GM13976 (cell line): ENCODE measurements at places on chromosomes 6 and 20.

GRCh38 chr6:90131614-90132423, 164.8 kb downstream of the BACH2 start:
- no peak for DNase-seq

DNA sequence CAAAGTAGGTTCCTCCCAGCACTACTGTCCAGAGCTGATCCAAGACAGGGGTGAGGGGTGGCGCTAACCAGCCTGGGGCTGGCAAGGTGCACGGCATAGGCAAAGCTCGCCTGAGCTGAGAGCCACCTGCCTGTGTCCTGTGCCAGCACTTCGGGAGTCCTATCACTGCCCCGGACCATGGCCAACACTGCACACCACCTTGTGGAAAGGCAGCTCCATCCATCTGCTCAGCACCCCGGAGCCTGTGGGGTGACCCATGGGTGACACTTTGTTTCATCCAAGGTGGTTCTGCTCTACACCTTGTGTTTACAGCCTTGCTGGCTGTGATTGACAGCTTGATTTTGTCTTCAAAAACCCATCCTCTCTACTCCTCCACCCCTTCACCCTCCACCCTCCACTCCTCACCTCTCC, 32.9 kb upstream of the GATA5 start:
- no peak for DNase-seq

GRCh38 chr20:50053362-50054230, 59.4 kb downstream of the UBE2V1 start:
- DNase-seq, result no peak

- DNase-seq, result no peak
Observed at GRCh38 chr6:44053106-44053756, 74.0 kb downstream of the MRPL14 start.

- DNase-seq, result peak; percentile 58
Observed at GRCh38 chr20:9978397-9979004, 56.3 kb upstream of the ANKEF1 start.

- no peak for DNase-seq
Observed at GRCh38 chr6:79438030-79438429, 99.2 kb downstream of the LCA5 start.

GRCh38 chr6:170575250-170575649, 9.2 kb downstream of the PDCD2 start:
- no peak for DNase-seq

DNA sequence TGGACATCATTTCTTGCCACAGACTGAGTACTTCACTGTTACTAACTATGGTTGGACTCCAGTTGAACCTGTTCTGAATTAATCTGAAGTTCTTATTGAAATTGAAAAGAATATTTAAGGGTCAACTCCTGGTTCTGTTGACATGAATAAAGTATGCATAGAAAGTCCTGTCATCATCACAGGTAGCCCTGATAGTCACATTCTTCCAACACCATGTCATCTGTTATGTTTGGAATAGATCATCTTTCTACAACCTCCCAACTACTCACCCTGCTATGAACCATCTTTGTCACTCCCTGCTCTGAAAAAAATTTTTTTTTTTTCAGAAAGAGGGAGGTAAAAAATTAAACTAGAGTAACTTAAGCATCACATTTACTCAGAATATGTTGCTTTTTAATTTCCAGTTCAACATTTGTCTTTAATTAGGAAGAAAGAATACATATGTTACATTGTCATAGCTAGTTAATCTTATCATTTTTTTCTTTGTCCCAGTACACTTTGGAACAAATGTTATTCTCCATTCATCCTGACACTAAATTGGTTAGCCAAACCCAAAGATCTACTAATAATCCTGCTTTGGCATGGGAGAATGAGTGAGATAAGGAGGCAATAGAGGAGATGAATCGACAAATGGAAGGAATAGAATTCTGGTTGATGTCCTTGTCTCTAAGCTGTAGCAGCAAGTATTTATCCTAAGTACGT, 775.1 kb upstream of the NRSN1 start:
- DNase-seq, result no peak

- DNase-seq, result no peak
Observed at GRCh38 chr20:60115451-60115850, 157.2 kb downstream of the CDH26 start.

DNA sequence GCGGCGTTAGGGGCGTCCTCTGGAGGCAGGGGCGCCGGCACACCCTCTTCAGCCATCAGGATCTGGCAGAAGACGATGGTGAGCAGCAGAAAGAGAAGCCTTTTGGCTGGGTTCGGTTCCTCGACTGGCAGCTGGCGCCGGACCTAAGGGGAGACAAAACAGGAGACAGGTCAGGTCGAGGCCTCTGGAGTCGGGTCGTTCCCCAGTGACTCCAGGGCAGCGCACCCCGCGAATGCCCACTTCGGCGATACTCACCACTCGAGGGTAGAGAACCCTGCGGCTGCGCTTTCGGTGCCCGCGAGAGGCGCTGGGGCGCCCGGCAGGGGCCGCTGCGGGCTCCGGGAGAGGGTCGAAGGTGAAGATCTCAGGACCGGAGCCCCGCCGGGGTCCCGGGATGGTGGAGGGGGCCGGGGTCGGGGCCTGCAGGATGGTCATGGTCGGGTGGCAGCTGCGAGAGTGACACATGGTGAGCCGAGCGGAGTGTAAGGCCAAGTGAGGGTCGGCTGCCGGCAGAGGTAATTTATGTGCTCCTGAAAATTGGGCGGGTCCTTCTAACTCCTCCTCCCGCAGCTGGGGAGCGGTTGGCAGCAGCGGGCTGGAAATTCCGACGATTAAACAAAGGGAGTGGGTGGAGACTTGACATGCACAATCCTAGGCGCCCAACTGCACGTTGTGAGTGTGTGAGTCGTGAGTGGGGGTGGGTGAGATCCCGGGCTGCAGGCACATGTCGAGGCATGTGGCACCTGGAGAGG, at the start of gene IER3:
Gene IER3, minus strand, starts transcription at position 494 of the 752 bp plus-strand sequence. Its CDS starts 29 bp downstream, at position 465.
- DNase-seq, result peak; percentile 80

- no peak for DNase-seq
Observed at GRCh38 chr20:33662172-33662571, at the start of gene C20orf144. Gene C20orf144 (plus strand): TSS chr20:33662327. CDS start chr20:33662346, 19 bp downstream.

DNA sequence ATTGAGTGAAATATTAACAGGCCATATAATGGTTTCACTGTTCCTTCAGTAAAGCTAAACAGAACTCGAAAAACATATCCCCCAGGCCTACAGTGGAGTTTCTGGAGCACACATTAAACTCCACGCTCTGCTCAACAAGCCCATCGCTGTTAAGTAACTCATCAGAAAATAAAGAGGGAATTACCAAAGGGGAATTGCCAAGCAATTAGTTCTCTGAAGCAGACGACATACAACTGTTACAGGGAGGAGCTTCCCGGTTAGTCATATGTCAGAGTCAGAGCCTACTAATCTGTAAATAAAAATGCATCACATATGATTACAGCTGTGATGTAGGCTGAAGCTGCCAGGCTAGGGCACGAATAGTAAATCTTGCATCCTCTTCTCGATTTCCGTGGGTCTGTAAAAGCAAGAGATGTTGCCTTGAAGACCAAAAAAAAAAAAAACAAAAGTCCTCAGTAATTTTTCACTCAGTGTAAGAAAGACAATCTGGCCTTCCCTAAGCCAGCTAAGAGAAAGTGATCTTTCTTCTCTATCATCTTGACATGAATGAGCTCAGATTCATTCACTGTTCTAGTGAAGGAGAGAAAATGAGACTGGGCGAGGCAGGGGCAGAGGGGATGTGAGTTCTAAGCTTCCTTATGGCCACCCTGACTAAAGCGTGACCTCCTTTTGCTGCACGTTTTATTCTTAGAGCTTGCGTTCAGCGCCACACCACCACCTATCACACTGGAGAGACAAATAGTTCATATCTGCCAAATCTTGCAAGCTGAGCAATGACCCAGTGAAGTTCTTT, 13.8 kb downstream of the ATXN1 start:
- DNase-seq, result no peak

- DNase-seq, result no peak
Observed at GRCh38 chr20:40668449-40669228, 20.4 kb downstream of the MAFB start.

- DNase-seq, result no peak
Observed at GRCh38 chr6:142902636-142903053, 42.3 kb downstream of the HIVEP2 start.

DNA sequence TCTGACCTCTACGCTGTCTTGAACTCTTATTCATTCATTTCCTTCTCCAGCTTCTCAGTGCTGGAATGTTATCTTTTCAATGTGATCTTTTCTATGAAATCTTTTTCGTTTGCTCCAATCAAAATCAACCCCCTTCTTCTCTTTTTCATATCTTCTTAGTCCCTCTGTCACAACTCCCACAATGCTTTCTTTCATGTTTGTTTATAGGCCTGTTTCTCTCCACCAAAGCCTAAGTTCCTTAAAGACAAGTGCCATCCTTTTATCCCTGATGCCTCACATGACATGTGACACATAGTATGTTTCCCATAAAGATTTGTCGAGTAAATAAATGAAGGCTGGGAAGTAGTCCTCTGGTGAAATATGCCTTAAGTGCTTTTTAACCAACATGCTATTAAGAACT, 38.1 kb downstream of the CRYBG1 start:
- no peak for DNase-seq

DNA sequence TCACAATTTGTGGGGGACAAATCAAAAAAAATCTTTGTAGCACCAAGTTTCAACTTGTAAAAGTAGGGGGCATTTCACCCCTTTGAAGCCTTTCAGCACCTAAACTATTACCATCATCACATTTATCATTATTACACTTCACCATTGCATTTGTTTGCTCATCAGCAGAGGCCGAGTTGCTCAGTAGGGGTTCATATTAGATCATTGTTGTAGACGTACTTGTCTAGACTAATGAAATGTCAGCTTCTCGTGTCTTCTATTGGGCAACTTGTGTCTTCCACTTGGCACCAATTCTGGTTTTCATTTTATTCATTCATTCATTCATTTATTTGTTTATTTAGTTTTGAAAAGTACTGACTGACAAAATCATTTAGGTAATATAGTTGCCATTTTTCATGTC, 338.3 kb upstream of the KCNQ5 start:
- DNase-seq, result no peak

DNA sequence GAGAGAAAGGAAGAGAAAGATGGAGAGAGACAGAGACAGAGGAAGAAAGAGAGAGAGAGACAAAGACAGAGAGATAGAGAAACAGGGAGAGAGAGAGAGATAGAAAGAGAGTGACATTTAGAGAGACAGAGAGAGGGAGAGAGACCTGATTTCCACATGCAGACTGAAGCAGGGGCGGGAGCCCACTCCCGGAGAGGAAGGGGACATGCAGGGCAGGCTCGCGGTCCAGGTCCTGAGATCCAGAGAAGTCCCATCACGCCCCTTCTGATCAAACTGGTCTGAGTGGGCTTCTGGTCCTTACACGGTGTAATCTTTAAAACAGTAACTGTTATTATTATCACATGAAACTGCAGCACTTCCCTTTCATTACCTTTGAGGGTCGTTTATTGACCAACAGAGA, 62.2 kb downstream of the PHACTR3 start:
- no peak for DNase-seq

DNA sequence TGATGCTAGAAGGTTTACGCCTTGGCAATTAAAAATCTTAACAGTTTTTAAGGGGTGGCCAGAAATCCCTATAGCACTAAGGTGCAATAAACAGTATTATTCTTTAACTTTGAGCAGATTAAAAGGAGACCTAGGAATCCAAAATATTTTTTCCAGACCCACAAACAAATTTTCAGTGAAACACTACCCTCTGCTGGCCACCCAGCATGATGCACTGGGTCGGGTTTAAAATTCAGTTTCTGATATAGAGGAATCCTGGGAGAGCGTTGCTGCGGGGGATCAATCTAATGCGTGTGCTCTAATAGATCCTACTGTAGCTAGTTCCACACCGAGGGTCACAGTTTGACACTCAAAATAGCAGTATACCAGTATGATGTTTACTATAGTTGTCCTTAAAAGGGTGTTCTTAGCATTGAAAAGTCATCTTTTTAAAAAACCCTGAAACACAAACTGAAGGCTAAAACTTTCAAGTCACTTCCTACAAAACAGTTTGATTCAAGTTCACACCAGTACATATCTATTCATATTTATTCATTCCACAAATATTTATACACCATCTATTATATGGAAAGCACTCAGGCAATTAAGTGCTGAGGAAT, 10.2 kb downstream of the UBE3D start:
- DNase-seq, result peak; percentile 40

- DNase-seq, result no peak
Observed at GRCh38 chr6:161079566-161080262, 88.1 kb downstream of the MAP3K4 start.

DNA sequence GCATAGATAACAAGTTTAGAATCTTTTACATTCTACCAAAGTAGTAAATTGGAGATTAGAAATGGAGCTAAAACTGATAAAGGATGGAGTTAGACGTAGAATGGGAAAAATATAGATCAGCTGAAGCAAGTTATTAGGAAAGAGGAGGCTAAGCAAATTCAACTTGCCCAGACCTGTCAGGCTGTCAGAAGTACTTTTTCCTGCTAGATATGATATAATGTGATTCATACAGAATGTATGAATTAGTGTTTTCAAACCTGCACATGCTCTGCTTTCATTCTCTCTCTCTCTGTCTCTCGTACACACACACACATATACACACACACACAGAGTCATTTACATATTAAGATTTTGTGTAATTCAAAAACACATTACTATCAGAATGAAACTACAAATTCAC, 133.2 kb upstream of the HDGFL1 start:
- no peak for DNase-seq

DNA sequence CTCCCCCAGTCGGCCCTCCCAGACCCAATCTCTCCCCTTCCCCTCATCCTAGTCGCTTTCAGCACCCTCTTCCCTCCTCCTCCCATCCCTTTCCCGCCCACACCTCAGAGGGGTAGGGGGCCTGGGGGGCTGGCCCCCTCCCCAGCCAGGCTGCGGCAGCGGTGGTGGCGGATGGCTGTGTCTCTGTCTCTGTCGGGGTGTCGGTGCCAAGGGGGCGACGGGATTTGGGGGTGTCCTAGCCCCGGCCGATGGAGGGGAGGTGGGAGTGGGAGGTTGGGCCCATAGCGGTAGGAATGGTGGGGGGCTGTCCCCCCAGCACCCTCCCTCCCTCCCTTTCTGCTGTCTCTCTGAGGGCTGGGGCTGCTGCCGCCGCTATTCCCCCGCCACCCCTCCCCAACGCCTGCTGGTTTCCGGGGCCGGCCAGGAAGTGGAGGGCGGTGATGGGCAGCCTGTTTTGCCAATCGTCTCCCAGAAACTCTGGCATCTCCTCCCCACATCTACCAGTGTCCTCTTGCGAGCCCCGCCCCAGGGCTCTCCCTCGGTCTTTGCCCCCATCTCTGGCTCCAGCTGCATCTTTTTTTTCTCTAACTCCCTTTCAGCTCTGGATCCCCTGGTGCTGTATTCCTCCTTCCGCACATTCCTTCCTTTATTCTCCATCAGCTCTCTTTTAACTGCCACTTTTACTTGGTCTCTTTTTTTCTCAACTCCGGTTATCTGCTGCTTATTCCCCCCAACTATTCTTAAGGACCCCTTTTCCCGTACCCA, at the start of gene AGPAT1:
Gene AGPAT1, minus strand, starts transcription at position 374 of the 765 bp plus-strand sequence. CDS start 4,588 bp downstream, outside the sequence.
- peak; percentile 99 for DNase-seq

GRCh38 chr6:113564371-113565171, 292.6 kb upstream of the MARCKS start:
- no peak for DNase-seq

GRCh38 chr6:6752129-6752528, 163.6 kb downstream of the LY86 start:
- no peak for DNase-seq
